Endodermal cell (in vitro differentiated cells): ENCODE measurements at places on chromosomes 7 and 10. TPM values are rescaled to one million over a fixed set of nuclear protein-coding genes. Genes with fewer than 3 reads are reported as not detected.

- H3K4me3 ChIP-seq = no peak overlapping the region
- H3K4me1 ChIP-seq = no peaks in the 10 kb centered on the region
- H3K36me3 ChIP-seq = no peaks in the 10 kb centered on the region
- H3K27ac ChIP-seq = no peak overlapping the region
- no peaks in the 10 kb centered on the region for H3K27me3 ChIP-seq
Observed at GRCh38 chr10:32616438-32616837, 170.5 kb downstream of the CCDC7 start.

Gene JAKMIP3
- 0.90 and 0.99 TPM in 2 replicates for total RNA-seq

DNA sequence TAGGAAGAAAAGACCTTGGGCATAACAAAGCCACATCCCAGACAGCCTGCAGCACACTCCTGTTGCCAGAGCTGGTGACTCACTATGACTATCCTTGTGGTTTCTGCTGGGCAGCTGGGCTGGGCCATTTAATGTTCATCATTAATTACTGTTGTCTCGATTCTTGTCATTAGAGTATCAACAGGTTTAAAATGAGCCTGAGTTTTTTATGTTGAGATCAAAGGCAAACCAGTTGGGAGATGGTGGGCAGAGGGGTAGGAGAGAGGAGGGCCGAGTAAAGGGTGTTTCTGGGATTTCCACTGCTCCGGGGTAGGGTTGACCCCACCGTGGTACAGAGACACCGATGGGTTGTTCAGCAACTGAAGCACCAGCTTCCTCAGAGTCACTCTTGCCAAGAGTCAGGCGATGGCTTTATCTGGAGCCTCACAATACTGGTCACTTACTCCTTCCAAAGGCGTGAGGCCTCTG, 128.7 kb upstream of the LYZL1 start:
- no peaks in the 10 kb centered on the region for H3K36me3 ChIP-seq
- H3K27me3 ChIP-seq = no peaks in the 10 kb centered on the region
- DNase-seq = peak; percentile 84
- no peaks in the 10 kb centered on the region for H3K4me1 ChIP-seq
- no peak overlapping the region for H3K4me3 ChIP-seq

DNA sequence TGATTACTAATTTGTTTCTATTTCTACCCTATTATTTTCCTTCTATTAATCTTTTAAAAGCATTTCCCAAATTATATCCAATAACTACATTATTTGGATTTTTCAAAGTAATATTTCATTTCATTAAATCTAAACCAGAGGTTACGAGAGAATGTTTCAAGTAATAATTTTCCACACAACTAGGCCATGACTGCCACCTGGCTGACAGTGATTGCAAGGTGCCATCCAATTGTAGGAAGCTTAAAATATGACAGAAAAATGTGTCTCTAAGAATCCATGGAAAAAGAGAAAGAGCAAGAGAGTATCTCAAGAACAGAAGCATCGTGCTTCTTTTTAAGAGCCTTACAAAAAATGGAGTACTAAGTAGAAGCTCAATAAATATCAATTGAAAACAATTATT, 48.7 kb downstream of the TPK1 start:
- H3K27me3 ChIP-seq = no peaks in the 10 kb centered on the region
- H3K4me1 ChIP-seq = no peaks in the 10 kb centered on the region
- no peak overlapping the region for H3K27ac ChIP-seq
- DNase-seq = no peak
- H3K4me3 ChIP-seq = no peak overlapping the region
- no peaks in the 10 kb centered on the region for H3K36me3 ChIP-seq

Gene CPVL
- total RNA-seq = 35.6 to 62.4 TPM (median 53.3 TPM) in 3 replicates

Gene SCART1
- 0.72 to 1.2 TPM (median 0.80 TPM) in 3 replicates for total RNA-seq

DNA sequence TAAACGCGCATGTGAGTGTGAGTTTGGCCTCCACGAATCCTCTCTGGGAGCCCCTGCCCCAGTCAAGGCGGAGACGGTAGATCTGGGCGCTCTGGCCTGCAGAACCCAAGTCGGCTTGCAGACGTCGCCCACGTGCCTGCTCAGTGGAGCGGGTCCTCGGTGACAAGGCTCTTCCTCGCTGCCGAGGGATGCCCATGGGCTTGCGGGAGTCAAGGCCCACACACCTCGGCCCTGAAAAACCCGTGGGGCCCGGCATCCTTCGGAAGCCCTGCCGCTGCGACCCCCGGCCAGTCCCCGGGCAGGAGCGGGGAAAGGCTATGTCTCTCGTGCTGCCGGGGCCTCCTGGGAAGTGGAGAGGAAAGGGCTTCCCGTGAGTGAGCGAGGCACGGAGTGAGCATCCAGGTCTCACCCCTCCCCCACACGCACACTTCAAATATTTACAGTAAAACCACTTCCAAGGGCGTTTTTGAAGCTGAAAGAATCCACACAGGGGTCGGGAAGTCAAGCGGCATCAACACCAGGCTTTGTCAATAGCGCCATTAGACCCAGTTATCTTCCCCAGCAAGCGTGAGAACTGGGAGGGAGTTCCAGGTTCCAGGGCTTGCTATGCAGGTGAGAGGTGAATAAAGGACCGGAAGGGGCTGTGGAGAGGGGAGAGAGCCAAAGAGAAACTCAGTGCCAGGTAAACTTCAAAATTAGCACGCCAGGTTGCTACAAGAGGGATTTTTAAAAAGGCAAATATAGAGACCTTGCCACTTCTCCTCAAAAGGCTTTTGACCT, 1.1 kb upstream of the MNX1 start:
- H3K27ac ChIP-seq = no peak overlapping the region
- peaks cover 24% of the 10 kb centered on the region for H3K4me1 ChIP-seq
- peak overlapping the region; percentile 80 for H3K4me3 ChIP-seq
- H3K36me3 ChIP-seq = no peaks in the 10 kb centered on the region

Gene KIAA1549
- total RNA-seq = 17.3 and 18.7 TPM in 2 replicates

GRCh38 chr7:494906-495305, 24.7 kb downstream of the PDGFA start:
- no peaks in the 10 kb centered on the region for H3K27me3 ChIP-seq
- no peak for DNase-seq
- no peak overlapping the region for H3K4me3 ChIP-seq
- no peak overlapping the region for H3K27ac ChIP-seq
- H3K4me1 ChIP-seq = peaks cover 3% of the 10 kb centered on the region

DNA sequence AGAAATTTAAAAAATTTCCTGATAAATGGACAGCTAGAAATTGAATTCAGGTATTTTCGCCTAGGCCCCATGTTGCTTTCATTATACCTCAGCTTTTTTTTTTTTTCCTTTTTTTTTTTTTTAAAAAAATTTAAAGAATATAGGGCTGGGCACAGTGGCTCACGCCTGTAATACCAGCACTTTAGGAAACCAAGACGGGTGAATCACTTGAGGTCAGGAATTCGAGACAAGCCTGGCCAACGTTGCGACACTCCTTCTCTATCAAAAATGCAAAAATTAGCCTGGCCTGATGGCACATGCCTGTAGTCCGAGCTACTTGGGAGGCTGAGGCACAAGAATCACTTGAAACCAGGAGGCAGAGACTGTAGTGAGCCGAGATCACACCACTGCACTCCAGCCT, 334.0 kb downstream of the SORCS1 start:
- H3K4me1 ChIP-seq = peaks cover 2% of the 10 kb centered on the region
- no peak overlapping the region for H3K27ac ChIP-seq
- H3K27me3 ChIP-seq = no peaks in the 10 kb centered on the region
- no peak overlapping the region for H3K4me3 ChIP-seq

DNA sequence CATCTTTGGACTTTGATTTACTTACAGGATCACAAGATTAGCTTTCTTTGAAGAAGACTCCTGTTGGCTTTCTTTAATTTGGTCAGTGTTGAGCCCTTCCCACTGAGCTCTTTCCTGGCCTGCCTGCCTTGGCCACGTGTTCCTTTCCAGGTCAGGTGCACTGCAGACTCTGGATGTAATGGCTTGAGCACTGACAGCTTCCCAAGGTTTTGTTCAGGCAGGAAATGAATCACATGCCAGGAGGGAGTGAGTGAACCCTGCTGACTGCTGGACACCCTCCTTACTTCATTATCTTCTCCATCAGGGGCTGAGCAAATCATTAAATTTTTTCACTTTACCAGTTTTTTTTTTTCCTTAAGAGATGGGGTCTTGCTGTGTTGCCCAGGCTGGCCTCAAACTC, 29.8 kb downstream of the SNX10 start:
- H3K4me3 ChIP-seq = no peak overlapping the region
- no peak overlapping the region for H3K27ac ChIP-seq
- H3K36me3 ChIP-seq = no peaks in the 10 kb centered on the region
- no peaks in the 10 kb centered on the region for H3K4me1 ChIP-seq

DNA sequence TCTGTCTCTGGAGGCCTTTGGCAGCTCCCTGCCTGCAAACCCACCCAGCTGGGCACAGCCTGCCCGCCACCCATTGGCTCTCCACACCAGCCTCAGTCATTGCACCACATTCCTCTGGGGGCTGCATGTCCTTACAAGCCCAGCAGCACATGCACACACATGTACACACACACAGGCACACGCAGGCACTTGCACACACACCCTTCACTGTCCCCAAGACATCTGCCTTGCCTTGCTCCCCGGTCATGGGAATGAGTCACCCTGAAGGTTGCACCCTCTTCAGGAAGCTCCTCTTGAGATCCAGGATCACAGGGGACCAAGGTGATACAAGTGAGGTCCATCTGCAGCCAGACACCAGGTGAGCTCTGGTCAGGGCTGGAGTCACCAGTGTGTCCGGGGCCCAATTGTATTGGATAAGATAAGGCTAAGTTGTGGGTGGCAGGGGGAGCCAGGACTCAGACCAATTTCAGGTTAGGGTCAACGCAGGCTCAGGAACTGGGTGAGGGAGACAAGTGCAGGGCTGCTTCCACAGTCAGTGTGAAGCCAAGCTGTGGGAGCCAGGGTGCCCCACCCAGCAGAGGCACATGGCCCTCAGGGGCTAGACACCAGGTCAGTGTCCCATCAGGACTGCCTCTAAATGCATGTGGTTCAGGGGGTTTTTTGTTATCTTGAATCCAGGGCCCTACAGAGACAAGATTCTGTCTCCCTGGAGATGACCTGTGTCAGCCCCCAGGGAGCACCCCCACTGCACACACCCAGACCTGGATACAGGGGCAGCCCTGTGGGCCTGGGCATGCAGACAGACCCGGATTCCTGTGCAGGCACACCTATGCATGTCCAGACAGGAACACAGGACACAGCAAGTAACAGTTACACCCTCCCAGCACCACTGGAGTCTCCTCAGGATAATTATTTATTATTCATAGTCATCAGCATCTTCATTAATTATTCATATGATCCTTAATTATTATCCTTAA, 33.8 kb downstream of the KCNH2 start:
- DNase-seq = no peak
- no peaks in the 10 kb centered on the region for H3K4me1 ChIP-seq
- no peaks in the 10 kb centered on the region for H3K36me3 ChIP-seq
- H3K4me3 ChIP-seq = no peak overlapping the region
- H3K27ac ChIP-seq = no peak overlapping the region
- H3K27me3 ChIP-seq = peaks cover 5% of the 10 kb centered on the region

Gene ARF5
- total RNA-seq = 207 and 234 TPM in 2 replicates
